ENCODE measurements at places on chromosomes 4 and X.

DNA sequence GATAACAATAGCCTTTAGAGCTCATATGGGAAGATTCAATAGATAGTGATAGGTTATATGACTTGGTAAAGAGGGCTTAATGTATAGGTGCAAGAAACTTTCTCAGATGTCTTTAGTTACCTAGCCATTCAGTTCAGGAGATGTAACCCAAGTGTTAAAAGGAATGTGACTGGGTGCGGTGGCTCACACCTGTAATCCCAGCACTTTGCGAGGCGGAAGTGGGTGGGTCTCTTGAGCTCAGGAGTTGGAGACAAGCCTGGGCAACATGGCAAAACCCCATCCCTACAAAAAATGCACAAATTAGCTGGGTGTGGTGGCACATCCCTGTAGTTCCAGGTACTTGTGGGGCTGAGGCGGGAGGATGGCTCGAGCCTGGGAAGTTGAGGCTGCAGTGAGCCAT, 7.9 kb downstream of the TET2 start:
- no peak for DNase-seq

- no peak for DNase-seq
These were observed 1106.3 kb upstream of the IGFBP7 start for GRCh38 chr4:58216461-58216860.

GRCh38 chrX:116009346-116009745, 161.2 kb upstream of the AGTR2 start:
- no peak for DNase-seq

GRCh38 chr4:41550308-41550707, 12.4 kb downstream of the LIMCH1 start:
- no peak for DNase-seq

- DNase-seq = no peak
These were observed 5.7 kb downstream of the GPRIN3 start for GRCh38 chr4:89301902-89302301.

DNA sequence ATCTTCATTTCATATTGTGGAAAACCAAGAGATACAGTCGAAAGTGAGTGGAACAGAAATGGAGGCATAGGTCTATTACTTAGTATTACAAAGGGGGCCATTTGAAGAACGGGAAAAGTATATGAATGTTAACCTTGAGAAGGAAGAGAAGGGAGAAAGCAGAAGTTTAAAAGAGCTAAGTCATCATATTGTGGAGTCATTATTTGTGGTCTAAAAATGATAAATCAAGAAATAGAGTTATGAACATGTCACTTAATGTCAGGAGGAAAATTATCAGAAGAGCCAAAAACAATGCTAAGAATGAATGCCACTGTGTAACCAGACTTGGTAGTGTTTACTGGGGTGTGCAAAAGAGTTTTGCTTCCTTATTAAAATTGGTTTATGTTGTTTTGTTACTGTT, 589.5 kb upstream of the LCORL start:
- DNase-seq = no peak

GRCh38 chrX:24148121-24148520, 1.4 kb upstream of the ZFX start:
- DNase-seq = no peak

GRCh38 chrX:30706216-30706775, 53.1 kb downstream of the GK start:
- DNase-seq = no peak

DNA sequence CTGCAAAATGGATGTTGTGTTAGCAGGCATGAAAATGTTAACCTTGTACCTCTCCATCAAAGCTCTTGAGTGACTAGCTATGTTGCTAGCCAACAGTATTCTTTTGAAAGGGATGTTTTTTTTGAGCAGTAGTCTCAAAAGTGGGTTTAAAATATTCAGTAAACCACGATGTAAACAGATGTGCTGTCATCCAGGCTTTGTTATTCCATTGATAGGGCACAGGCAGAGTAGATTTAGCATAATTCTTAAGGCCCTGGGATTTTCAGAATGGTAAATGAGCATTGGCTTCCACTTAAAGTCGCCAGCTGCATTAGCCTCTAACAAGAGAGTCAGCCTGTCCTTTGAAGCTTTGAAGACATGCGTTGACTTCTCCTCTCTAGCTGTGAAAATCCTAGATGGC, 18.4 kb downstream of the FGF2 start:
- DNase-seq = no peak

DNA sequence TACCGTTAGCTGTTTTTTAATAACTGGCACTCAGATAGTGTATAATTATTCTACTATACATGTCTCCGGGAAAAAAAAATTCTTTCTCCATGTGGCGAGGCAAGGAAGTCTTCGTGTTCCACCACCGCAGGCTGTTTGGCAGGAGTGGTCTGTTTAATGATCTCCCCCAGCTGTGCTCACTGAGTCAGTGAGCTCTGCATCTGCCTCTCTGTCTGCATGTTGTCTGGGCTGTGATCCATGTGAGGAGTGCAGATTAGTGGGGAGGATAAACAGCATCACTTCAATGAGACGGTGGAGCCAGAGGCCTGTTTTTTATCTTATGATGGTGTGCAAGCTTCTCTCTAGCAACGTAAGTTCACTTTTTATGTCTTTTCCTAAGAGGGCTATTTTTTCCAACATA, 69.8 kb downstream of the RPS3A start:
- peak; percentile 93 for DNase-seq
